Cortex of kidney (tissue), 1 donor: ENCODE measurements at places on chromosomes 3 and 15.

DNA sequence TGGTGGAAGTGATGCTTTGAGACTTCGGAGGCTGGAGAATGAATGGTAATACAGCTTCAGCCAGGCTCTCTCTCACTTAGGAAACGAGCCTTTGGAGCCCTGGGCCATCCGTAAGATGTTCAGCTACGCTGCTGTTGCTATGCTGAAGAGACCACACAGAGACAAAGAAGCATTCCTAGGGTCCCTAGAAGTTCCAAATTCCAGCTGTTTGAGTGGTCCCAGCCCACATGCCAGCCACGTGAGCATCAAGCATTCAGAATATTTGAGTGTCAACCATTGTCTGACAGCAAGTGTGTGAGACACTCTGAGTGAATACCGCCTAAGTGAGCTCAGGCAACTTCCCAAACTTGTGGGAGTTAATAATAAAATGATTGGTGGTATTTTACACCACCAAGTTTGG is 212.9 kb downstream of the CD47 start:
- no peak for DNase-seq

GRCh38 chr3:146125951-146126350 is 35.0 kb downstream of the PLOD2 start:
- DNase-seq: no peak

- no peak for DNase-seq
These were observed 48.2 kb upstream of the SELENOK start for GRCh38 chr3:53939813-53940212.

GRCh38 chr15:67405208-67406191 is 115.4 kb upstream of the C15orf61 start:
- no peak for DNase-seq

DNA sequence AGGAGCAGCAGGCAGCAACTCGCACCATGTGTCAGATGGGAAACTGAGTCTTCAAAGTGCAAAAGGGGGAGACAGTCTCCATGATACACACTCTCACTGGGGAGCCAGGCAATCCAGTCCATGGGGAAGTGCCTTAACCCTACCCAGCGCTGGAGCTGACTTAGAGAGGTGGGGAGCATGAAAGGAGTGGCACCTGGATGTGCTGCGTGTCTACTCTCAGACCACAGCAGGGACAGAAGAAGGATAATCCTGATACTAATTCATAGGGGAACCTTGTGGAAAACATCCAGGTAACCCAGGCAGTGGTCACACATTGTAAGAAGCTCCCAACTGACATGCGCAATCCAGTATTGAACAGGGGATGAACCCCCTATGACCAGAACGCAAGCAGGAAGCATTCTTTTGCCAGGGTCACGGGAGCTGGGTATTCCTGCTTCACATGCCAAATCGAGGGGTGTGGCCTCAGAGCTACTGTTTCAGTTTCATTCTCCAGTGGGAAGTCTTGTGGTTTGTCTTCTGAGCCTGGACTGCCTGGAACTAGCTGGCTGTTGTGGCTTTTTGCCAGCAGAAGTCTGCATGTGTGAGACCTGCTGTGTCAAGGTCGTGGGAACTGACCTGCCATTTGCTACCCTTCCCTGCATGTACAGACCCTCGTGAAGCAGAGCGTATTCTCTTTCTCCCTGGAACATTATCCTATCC is 367.6 kb upstream of the NDN start:
- no peak for DNase-seq

GRCh38 chr15:41411031-41411430 is 5.9 kb upstream of the RTF1 start:
- no peak for DNase-seq

DNA sequence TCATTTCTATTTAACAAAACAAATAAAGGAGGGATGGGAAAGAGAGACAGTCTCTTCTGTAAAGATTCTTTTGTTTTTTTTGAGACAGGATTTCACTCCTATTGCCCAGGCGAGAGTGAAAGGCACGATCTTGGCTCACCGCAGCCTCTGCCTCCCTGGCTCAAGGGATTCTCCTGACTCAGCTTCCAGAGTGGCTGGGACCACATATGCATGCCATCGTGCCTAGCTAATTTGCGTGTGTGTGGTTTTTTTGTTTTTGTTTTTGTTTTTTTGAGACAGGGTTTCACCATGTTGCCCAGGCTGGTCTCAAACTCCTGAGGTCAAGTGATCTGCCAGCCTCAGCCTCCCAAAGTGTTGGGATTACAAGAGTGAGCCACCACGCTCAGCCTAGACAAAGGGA is 23.3 kb downstream of the STAG1 start:
- DNase-seq: no peak

- no peak for DNase-seq
These were observed 11.6 kb downstream of the STRIT1 start for GRCh38 chr3:155281912-155282311.

- DNase-seq: no peak
These were observed 2.6 kb downstream of the ZBTB47 start for GRCh38 chr3:42655980-42656679.
